ENCODE measurements at places on chromosomes 7 and 10.

DNA sequence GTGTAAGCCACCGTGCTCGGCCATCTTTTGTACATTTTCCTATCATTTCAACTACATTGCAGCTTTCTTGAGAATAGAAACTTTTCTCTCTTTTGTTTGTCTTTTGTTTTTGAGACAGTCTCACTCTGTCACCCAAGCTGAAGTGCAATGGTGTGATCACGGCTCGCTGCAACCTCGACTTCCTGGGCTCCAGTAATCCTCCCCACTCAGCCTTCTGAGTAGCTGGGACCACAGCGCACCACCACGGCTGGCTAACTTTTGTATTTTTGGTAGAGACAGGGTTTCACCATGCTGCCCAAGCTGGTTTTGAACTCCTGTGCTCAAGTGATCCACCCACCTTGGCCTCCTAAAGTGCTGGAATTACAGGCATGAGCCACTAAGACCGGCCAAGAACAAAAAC, 31.3 kb upstream of the DAGLB start:
- DNase-seq = no peak

- no peak for DNase-seq
Measured at GRCh38 chr7:8615019-8615418, 181.6 kb downstream of the NXPH1 start.

- DNase-seq = no peak
Measured at GRCh38 chr10:110241407-110241806, 34.0 kb downstream of the MXI1 start.

DNA sequence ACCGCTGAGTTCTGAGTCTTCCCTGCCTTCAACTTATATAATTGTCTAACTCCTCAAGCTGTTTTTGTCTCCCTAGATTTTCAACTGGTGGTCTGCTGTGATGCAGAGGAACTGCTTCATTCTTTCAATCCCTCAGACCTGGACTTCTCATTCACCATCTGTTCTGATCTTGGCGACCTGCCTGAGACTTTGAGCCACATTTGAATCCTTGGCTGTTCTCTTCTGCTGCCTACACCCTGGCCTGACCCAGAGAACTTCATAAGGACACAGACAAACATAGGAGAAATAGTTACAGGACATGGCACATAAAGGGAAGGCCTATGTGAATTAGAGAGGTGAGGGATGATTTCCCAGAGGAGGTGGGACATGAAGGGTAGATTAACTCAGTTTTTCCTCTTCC, 326.7 kb downstream of the PTEN start:
- DNase-seq = no peak

DNA sequence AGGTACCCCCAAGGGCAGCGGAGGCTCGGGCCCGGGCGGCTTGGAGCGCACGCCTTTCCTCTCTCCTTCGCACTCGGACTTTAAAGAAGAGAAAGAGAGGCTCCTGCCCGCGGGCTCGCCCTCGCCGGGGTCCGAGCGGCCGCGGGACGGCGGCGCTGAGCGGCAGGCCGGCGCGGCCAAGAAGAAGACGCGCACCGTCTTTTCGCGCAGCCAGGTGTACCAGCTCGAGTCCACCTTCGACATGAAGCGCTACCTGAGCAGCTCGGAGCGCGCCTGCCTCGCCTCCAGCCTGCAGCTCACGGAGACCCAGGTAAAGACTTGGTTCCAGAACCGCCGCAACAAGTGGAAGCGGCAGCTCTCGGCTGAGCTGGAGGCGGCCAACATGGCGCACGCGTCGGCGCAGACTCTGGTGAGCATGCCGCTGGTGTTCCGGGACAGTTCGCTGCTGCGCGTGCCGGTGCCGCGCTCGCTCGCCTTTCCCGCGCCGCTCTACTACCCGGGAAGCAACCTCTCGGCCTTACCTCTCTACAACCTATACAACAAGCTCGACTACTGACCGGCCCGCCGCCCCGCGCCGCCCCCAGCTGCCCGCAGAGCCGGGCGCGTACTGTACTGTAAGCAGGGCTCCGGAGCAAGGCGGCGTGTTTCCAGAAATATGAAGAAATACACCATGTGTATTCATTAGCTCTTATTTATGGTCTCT, 1.8 kb downstream of the HMX2 start:
- no peak for DNase-seq

DNA sequence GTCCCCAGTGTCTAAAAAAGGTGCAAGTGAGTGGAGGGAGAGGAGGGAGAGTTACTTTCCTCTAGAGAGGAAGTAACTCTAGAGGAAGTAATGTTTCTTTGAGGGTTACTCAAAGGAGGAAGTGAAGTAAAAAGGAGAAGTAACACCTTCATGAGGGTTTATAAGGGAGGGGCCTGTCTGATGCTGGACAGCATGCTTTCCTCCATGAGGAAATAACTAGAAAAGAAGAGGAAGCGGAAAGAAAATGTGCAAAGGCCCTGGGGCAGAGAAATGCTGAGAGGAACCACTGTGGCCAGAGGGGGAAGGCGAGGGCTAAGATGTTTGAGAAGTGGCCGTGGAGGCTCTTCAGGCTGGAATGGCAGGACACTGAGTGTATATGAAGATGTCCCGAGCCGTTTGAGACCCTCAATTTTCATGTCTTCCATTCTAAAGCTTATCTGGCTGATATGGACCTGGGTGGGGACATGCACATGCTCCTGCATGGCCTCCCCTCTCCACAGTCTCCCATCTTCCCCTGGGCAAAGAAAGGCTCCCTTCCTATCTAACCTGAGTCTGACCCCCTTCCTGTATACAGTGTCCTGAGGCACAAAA, 3.4 kb upstream of the SLC18A2 start:
- DNase-seq = no peak

DNA sequence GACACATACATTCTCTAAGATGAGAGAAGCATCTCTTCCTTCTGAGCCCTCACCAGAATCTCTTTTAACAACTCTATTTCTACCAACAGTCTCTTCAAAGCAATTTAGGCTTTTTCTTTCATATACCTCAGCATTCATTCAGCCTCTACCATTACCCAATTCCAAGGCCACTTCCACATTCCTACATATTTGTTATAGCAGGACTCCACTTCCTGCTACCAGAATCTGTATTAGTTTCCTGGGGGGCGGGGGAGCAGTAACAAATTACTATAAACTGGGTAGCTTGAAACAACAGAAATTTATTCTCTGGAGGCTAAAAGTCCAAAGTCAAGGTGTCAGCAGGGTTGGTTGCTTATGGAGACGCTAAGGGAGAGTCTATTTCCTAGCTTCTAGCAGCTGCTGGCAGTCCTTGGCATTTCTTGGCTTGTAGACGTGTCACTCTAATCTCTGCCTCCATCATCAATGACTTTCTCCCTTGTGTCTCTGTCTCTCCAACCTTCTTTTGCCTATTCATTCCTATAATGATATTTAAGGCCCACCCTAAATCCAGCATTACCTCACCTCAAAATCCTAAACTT, 7.4 kb downstream of the PRPS1L1 start:
- no peak for DNase-seq

DNA sequence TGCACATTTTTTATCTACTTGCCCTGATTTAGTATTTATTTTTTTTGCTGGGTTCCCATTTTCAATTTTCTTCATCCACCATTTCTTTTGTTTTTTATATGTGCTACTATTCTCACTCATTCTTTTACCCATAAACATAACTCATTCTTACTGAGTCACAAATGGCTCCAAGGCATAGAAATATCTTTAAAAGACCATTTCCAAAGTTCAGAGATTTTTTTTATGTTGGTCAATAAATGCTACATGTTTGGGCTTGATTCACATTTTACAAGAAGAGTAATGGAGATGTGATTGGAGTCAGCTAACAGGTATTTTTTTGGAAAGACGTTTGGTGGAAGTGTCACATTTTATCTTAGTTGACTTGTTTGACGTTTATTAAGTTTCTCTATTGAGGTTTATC, 1303.2 kb upstream of the LRRTM3 start:
- DNase-seq = no peak

- DNase-seq = no peak
Measured at GRCh38 chr10:102627291-102627735, 17.0 kb upstream of the TRIM8 start.

DNA sequence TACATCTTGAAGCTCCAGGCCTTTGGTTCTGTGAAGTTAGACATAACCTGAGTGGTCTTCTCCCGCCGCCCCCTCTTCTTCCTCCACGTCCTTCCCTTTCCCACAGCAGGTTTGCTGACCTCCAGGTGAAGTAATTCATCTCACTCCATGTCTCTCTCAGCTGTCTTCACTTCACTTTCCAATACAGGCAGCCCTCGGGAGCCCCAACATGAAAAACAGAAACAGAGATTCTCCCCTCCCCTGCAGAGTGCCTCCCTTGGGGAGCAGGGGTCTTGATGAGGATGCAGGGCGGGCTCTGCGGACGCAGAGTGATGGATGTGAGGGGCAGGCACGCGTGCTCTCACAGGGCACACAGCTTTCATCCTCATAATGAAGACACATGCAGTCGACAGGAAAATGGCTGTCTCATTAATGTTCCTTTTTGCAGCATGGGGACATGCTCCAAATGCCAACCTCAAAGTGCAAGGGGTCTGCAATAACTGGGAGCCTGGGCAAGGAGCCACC, 95.6 kb downstream of the GPAM start:
- DNase-seq = no peak

GRCh38 chr10:132468216-132468615, 69.4 kb upstream of the INPP5A start:
- DNase-seq = no peak

DNA sequence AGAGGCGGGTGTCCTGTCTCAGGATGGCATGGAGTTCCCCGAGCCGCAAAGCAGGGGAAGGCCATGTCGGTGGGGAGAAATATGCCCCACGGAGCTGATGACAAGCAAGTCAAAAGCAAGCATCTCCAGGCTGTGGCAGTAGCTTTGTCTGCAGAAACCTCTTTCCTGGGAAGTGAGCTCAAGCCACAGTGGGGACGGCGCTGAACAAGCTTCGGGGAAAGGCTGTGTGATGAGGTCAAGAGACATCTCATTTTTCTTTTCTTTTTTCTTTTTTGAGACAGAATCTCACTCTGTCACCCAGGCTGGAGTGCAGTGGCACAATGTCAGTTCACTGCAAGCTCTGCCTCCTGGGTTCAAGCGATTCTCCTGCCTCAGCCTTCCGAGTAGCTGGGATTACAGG, 62.6 kb downstream of the ELFN1 start:
- DNase-seq = no peak

GRCh38 chr10:78539247-78539766, 505.6 kb downstream of the RPS24 start:
- DNase-seq = no peak

GRCh38 chr7:131687296-131687695, 130.9 kb upstream of the PODXL start:
- no peak for DNase-seq

GRCh38 chr7:100400656-100401055, 27.4 kb downstream of the PILRA start:
- no peak for DNase-seq

DNA sequence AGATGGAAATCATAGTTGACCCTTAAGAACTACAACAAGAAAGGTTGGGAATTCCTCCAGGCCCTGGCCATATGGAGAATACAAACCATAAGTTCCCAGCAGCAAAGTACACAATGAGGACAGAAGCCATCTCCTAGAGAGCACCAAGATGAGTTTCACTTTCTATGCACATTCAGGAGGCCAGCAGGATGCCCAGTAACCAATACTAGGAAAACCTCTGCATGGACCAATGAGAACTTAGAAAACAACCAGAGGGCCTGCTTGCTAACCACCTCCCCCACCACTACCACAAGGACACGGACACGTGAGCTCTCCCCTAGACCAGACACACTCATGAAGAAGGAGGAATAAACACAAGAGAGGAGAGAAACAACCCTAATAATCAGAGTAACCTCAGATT, 56.3 kb downstream of the IFIT5 start:
- DNase-seq = no peak

DNA sequence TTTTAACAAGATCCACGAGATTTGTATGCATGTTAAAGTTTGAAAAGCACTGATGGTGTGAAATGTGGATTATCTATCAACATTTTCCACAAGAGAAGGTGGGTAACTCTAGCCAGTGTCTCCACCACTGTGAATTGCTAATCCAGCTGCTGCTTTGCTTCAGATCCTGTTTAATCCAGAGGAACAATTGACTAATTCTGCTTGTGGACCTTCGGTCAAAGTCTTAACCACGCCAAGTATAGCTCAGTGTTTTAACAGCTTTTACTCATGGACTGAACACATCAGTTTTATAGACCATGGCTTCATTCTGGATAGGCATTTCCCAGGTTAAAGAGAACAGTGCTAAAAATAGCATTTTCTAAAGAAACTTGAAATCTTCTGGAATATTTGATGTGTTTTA, 23.5 kb downstream of the ADK start:
- no peak for DNase-seq

GRCh38 chr10:3783682-3784432, 1.2 kb downstream of the KLF6 start:
- peak; percentile 74 for DNase-seq

DNA sequence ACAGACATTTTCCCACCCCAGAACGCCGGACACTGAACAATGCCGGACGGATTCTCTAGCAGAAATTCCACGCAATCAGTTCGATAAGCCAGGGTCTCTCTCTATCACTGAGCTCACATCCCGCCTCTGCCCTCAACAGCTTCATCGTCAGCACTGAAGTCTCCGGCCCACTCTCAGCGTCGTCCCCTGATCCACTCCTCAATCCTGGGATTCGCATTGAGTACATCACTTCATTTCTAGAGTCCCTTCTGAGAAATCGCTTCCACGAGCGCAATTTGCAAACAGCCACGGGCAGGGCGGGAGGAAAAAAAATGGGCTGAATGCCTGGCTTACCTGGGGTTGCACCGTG, 365 bp downstream of the YME1L1 start:
- DNase-seq = peak; percentile 26

DNA sequence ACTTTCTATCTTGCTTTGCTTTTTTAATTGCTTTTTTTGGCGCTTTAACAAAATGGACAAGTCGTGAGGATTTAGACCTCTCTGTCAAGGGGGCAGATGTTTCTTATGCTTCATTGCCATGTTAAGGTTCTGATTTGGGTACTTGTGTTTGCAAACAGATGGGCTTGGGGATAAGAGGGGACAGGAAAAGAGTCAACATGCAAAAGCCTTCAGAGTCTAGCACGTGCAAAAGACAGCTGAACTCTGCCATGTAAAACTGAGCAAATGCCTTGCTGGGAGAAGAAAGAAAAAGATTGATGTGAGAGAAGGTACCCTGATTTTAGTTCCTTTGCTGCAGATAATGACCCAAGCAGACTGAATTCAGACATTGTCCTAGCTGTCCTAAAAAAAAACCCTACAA, 173.1 kb downstream of the KIAA1217 start:
- DNase-seq = no peak

DNA sequence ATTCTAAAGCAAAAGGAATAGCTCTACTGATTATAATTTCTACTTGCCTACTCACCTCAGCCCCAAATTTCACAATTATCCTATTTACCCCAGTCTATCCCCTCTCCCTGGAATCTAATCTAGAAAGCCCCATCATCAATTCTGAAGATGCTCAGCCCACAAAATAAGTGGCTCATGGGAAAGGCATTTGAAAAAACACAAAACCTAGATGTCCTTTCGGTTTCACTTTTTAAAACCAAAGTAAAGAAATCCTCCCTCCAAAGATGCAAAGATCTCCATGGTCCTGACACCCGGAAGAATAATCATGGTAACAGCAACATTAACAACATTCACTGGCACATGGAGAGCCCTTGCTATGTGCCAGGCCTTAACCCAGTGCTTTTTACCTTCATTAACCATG, 224.8 kb downstream of the FGFR2 start:
- no peak for DNase-seq

- no peak for DNase-seq
Measured at GRCh38 chr10:126634347-126634746, 36.1 kb downstream of the C10orf90 start.

- DNase-seq = no peak
Measured at GRCh38 chr10:61841338-61841875, 60.1 kb upstream of the ARID5B start.
